D341Med (cell line): ENCODE measurements at places on chromosomes 7 and 10.

- no peak for DNase-seq
These were observed 283.8 kb downstream of the C7orf25 start for GRCh38 chr7:42628054-42628453.

GRCh38 chr10:69101451-69102095 lies 13.7 kb downstream of the SRGN start:
- no peak for DNase-seq

DNA sequence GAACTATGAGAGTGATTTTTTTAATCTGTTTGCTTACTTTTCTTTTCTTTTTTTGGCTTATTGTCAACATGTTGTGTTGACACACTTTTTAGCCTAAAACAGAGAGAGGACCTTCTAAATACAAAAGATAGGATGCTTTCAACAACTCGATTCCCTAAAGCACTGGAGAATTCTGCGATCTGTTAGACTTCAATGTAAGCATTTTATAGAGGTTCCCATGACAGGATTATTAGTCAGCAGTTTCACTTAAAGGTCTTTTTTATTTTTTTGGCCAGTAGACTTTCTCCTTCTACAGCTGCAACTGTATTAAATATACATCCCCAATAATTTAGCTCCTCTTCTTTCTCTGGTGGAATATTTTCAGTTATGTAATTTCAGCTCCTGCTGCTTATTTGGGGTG lies 12.7 kb upstream of the NRP1 start:
- DNase-seq = no peak

- no peak for DNase-seq
These were observed 35.3 kb downstream of the VSTM4 start for GRCh38 chr10:49080071-49080470.

GRCh38 chr7:94088560-94088959 lies 84.4 kb upstream of the BET1 start:
- no peak for DNase-seq
